Panc1 (cell line): ENCODE measurements at places on chromosomes 12 and 14.

- no peak for DNase-seq
Measured at GRCh38 chr12:29762637-29763300, 21.0 kb downstream of the TMTC1 start.

DNA sequence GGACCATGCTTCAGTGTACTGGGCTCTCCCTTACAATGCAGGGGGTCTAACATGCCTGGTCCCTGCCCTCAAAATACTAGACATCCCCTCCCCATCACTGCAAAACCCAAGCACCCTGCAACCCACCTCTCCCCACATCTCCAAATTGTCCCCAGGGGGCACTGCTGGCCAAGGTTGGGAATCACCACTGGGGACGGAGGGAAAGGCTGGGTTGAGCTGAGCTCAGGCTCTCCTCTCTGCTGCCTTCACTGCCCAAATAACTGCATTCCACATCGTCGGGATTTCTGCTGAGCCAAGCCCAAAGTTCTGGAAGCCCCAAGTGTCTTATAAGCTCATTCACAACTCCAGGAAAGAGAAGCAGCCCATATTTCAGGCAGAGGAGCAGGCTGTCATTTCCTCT is 69.6 kb downstream of the NT5DC3 start:
- no peak for DNase-seq

GRCh38 chr12:52634266-52635056 is 16.1 kb upstream of the KRT73 start:
- DNase-seq: no peak

DNA sequence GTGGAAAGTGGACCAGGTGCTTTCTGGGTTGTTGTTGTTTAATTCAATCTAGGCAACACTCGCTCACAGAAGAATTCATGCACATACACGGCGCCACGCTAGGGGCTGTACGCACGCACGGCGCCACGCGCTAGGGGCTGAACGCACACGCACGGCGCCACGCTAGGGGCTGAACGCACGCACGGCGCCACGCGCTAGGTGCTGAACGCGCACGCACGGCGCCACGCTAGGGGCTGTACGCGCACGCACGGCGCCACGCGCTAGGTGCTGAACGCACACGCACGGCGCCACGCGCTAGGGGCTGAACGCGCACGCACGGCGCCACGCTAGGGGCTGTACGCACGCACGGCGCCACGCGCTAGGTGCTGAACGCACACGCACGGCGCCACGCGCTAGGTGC is 54.3 kb downstream of the NINJ2 start:
- DNase-seq: no peak

- DNase-seq: no peak
Measured at GRCh38 chr12:99644629-99645028, 2.9 kb upstream of the GARIN6 start.
